ENCODE measurements at places on chromosomes 11 and 22.

DNA sequence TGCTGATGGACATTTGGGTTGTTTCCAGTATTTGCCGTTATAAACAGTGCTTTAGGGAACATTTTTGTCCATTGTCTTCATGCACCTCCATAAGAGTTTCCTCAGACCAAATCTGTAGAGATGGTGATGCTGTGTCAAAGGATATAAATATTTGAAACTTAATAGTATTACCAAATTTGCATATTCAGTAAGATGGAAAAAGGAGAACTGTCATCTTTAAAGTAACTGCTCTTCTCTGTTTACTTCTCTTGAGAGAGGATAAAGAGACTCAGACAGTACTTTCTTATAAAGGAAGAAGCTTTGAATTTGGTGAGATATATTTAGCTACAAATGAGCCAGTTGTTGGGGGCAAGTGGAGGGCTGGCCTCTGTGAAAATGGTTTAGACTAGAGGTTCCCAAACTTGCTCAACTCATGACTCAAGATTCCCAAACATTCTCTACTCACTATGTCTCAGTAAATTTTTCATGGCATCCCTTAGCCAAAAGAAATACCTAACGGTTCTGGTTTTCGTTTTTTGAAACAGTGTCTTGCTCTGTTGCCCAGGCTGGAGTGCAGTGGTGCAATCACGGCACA lies 26.2 kb downstream of the SHISA8 start:
- no peak for DNase-seq

DNA sequence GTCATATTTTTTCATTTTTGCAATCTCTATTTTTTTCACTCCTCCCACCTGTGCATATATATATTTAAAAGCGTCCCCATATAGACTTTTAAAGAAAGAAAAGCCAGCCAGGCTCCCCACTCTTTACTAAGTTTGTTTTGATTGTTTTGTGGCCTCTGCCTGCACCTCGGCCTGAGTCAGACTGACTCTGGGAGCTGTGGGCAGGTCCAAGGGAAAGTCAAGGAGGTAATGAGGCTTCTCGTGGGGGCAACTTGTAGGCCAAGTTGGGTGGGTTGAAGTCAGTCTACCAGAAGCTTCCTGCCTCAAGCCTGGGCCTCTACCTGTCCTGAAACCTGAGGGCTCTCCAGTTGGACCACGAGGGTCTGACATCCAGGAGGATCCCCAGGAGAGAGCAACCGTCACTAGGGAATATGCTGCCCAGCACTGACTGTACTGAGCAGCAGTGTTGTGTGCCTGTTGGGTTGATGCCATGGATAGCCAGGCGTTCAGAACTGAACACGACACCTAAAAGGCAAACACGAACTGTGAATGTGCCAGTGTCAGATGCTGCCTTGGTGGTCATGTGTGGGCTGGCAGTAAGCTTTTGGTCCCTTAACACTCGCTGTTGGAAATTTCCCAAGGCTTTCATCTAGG lies 58.8 kb downstream of the BMAL1 start:
- no peak for DNase-seq

DNA sequence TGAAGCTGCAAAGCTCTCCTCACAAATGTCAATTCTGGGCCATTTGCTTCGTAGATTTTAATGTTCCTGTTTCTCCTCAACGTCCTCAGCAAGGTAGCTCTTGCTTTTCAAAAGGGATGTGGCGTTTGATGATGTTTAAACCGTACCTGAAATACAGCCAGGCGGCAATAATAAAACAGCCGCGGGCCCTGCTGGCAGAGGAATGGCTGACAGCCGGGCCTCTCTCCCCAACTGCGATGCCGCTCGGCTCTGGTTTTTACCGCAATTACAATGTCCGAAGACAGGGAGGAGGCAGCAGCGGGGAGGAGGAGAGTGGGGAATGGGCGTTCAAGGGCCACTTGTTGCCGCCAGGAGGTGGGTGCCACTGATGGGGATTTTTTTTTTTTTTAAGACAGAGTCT lies 27.5 kb downstream of the MACROD1 start:
- no peak for DNase-seq

GRCh38 chr11:56841210-56841810 lies 92.8 kb upstream of the OR9G4 start:
- DNase-seq = peak; percentile 51
